AML-193 (cell line): ENCODE measurements at places on chromosomes 1 and 21.

DNA sequence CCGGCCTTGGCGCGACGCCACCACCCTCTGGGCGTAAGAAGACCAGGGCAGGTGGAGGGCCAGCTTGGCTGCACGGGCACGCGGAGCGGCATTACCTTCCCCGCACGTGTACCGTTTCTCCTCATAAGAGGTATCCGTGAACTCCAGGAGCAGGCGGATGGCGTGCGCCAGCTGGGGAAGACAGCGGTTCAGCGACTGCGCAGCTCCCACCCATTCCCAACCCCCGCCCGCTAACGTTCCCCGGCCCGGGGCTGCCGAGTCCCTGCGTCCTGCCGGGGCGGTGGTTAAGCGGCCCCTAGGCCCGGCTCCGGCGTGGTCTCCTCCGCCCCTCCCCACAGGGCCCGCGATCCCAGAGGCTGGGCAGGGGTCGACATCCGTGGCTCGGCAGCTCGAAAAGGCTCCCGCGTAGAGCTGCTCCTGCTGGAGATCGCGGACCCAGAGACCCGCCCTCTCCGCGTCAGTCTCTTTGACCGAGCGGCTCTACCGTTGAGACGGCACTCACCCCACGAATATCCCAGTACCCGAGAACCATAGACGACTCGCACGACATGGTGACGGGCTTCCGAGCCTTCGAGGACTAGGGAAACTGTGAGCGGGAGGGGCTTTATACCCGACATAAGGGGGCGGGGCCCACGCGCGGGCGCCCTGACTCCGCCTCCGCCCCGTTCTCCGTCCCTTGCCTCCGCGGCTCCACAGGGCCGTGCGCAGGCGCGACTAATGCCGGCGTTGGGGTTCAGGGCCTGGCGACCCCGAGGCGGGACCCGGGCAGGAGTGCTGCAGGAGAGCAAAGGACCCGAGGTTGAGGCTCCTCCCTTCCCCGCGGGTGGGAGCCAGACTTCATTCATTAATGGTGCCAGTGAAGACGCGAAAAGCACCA lies 862 bp downstream of the GSTM3 start:
- no peak for DNase-seq

- DNase-seq = no peak
Observed at GRCh38 chr1:22969304-22969709, 3.4 kb downstream of the LACTBL1 start.

DNA sequence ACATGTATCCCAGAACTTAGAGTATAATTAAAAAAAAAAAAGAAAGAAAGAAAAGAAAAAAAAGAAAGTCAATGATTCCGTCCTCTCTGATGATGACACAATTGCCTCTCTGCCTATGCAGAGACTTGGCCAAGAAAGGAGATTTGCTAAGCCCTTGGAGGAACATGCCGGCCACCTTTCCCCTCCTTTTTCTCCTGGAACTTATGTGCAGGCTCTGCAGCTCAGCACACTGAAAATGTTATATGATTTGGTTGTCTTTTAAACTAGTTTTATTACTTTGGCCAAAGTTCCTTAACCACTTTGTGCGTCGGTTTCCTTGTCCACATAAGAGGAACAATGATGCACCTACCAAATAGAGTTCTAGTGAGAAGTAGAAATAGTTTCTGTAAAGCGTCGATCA lies 111.4 kb upstream of the ZNF644 start:
- no peak for DNase-seq

GRCh38 chr1:156356875-156357534 lies 12.0 kb upstream of the RHBG start:
- DNase-seq = no peak

DNA sequence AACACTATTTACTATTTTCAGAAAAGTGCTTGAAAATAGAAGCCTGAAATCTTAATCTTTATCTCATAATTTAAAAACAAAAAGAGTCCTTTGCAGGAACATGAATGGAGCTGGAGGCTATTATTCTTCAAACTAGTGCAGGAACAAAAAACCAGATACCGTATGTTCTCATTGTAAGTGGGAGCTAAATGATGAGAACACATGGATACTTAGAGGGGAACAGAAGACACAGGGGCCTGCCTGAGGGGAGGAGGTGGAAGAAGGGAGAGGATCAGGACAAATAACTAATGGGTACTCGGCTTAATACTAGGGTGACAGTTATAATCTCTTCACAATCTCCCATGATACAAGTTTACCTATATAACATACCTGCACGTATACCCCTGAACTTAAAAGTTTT lies 176.3 kb downstream of the SDCCAG8 start:
- DNase-seq = no peak

GRCh38 chr21:40613546-40614030 lies 233.4 kb downstream of the DSCAM start:
- no peak for DNase-seq

DNA sequence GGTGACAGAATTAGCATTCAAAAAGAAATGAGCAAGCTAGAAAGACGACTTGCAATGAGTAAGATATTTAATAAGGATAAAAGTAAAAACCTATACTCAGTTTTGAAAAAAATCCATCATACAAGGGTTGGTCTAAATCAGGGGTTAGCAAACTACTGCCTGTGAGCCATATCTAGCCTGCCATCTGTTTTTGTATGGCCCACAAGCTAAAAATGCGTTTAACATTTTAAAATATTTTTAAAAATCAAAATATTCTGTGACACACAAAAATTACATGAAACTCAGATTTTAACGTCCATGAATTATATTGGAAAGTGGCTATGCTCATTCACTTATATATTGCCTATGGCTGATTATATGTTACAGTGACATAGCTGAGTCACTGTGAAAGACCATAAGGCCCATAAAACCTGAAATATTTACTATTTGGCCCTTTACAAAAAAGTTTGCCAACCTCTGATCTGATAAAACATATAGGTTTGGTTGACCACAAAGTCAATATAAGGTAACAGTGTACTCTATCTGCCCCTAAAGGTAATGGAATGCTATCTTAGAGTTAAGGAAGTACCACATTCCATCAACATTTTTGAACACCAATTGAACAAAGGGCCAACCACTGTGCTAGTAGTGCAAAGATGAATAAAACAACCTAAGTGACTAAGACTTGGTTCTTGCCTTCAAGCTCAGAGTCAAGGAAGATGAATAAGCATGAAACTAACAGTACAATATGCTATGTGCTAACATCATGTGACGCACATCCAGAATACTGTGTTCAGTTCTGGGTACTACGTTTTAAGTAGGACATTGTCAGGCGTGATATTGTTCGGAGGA lies 3.2 kb downstream of the IFT25 start:
- no peak for DNase-seq

GRCh38 chr1:245971711-245972085 lies 535.4 kb downstream of the SMYD3 start:
- DNase-seq = no peak

DNA sequence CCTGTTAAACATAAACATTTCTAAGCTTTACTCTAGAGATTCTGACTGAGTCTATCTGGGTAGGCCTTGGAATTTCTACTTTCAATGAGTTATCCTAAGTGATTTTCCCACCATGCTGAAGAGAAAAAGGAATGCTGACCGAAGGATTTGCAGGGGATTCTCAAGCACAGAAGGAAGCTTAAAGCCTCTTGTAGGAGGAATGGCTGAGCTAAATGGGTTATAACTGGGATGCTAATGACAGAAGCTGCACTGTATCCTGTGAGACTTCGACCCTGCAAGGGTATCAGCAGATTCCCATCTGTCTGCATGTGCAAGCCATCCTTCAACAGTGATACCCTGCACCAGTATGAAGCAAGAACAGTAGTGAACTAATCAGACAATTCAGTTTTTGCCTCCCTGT lies 35.4 kb downstream of the SLC35D1 start:
- DNase-seq = no peak

GRCh38 chr1:217867446-217867995 lies 236.4 kb downstream of the SPATA17 start:
- no peak for DNase-seq

- no peak for DNase-seq
Observed at GRCh38 chr21:36686955-36687354, 12.0 kb upstream of the SIM2 start.

DNA sequence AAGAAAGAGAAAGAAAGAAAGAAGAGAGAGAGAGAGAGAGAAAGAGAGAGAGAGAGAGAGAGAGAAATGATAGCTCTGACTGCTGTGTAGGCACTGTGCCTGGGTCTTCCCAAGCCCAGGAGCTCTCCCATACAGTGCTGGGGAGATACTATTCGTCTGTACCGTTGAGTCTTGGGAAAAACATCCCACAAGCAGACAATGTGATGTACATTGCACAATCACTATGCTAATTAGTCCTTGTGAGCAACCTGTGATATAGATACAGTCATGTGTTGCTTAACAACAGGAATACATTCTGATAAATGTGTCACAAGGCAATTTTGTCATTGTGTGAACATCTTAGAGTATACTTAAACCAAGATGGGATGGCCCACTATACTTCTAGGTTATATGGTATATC lies 381.0 kb downstream of the HHAT start:
- no peak for DNase-seq

DNA sequence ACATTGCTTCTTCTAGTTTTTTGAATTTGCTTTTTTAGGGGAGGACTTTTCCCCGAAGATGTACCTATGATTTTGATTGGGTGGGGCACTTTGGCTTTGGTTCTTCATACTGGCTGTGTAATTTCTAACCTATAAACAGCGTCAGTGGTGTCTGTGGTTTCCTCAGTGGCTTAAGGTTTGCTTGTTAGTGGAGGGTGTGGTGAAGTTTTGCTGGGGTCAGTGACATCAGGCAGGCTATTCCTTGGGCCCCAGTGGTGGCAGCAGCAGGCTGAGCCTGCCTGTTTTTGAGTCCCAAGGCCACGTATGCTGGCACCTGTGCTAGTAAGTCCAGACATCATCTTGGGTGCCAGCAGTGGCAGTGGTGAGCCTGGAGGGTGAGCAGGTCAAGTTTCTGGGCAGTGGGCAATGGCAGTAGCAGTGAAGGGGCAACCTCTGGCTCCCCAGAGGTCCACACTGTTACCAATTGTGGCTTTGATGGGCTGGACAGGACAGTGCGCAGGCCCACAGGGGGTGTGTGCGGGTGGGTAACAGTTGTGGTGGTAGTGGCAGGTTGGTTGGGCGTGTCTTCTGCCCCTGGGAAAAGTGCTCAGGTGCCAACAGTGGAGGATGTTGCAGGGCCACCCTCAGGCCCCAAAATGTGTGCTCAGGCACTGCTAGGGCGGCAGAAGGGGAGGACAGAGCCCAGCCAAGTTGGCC lies 54.9 kb upstream of the B3GALT2 start:
- no peak for DNase-seq

GRCh38 chr1:206841609-206842323 lies 23.7 kb upstream of the IL20 start:
- no peak for DNase-seq

DNA sequence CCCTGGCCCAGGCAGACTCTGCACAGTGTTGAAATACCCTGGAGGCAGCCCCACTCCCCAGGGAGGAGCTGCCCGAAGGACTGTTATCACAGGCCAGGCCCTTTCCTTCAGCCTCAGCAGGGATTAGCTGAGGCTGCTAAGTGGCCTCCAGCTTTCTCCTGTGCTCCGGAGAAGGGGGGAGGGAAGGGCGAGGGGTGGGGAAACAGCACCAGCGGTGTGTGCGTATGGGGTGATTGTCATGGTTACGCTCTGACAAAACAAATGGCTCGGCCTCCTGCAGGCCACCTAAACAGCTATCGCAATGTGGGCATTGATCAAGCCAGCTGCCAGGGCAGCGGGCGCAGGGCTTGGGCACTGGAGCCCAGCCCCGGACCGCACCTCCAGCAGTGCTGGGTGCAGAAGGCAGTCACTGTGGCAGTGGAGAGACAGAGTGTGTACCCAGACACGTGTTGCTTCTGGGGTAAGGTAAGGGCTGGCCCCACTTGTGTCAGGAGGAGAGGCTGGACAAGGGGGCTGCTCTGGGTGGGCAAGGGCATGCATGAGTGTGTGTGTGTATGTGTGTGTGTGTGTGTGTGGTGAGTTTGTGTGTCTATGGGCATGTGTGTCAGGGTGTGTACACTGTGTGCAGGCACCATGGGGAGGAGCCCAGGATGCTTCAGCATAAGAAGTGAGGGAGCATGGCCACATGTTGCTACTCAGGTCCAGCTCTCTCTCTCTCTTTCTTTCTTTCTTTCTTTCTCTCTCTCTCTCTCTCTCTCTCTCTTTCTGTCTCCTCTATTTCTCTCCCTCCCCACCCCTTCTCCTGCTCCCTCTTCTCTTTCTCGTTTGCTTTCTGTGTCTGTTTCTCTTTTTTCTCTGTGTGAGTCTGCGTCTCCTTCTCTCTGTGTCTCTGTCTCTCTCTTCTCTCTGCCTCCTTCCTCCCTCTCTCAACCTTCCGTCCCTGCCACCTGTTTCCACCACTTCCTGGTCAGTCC lies at the start of gene VWA5B1:
Gene VWA5B1 (plus strand): TSS at position 252 of the 974 bp plus-strand sequence. CDS start 19,727 bp downstream, outside the sequence.
- DNase-seq = no peak

DNA sequence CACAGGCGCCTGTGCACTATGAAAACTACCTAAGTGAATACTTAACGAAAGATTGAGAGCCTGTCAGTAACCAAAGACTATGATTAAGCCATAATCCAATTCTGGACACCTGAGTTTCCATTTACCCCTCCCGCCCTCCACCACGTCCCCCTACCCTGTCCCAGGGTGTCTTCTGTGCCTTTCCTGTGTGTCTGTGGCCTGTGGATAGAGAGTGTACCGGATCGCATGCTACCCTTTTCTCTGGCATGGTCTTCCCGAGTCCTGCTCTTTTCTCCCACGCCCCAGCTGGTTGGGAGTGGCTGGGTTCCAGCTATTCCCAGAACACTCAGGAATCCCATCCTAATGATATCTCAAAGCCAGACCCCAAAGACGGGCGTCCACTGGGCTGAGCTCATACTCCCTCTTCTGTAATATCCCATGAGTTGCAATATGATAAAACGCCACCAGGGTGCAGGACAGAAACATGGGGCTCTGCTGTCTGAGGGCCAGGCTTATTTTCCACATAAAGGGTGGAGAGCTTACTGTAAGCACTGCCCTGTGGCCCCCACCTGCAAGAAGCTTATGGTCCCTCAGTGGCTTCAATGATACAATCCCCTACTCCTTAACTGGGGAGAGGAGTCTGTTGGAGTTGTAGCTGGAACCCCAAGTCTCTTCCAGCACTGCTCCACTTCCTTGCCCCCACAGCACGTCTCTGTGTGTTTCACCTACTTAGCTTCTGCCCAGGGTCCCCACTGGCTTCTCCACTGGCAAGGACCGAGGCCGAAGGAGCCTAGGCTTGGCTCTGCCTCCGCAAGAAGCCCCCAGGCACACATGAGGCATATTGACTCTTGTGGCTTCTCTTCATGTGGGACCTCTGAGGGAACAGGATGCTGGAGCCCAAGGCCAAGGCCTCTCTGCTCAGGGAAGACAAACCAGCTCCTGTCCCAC lies 17.6 kb upstream of the ALX3 start:
- peak; percentile 37 for DNase-seq

- DNase-seq = no peak
Observed at GRCh38 chr1:9086796-9087195, 17.4 kb upstream of the SLC2A5 start.

- no peak for DNase-seq
Observed at GRCh38 chr1:30895944-30896660, 12.5 kb downstream of the SDC3 start.

GRCh38 chr21:17725339-17725738 lies 93.8 kb downstream of the C21orf91 start:
- DNase-seq = no peak

DNA sequence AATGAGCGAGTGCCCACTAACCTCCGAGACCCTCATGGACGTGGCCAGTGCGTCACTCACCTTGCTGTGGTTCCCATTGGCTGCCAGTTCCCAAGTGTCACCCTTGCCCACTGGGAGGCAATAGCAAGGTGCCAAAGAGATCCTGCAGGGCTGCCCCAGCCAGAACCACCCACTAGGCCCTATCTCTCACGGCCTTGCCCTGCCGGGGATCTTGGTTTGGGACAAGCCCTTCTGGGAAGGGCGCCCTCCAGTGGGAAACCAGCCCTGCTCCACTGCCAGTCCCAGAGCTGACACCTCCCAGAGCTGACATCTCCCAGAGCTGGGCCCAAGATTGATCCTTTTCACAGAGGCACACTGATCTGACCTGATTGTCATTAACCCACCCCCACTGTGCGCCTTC lies 2.1 kb upstream of the SELENON start:
- DNase-seq = peak; percentile 20
